ENCODE measurements at places on chromosomes 1 and 21. TPM values are rescaled to one million over a fixed set of nuclear protein-coding genes. Genes with fewer than 3 reads are reported as not detected.

Gene MIGA1
- total RNA-seq, result 11.7 TPM

Gene SUMO3
- 83.7 TPM for total RNA-seq

Gene BMP8B
- total RNA-seq, result 0.19 TPM

Gene KRTAP13-2
- total RNA-seq, result not detected

Gene TCHH
- total RNA-seq, result not detected

Gene FLG2
- total RNA-seq, result not detected

Gene ESRRG
- not detected for total RNA-seq

Gene RGSL1
- not detected for total RNA-seq

Gene MIA3
- 58.2 TPM for total RNA-seq

Gene MATN1
- total RNA-seq, result not detected
